Left renal cortex interstitium (tissue), 4 donors: ENCODE measurements at places on chromosomes 2 and 18.

DNA sequence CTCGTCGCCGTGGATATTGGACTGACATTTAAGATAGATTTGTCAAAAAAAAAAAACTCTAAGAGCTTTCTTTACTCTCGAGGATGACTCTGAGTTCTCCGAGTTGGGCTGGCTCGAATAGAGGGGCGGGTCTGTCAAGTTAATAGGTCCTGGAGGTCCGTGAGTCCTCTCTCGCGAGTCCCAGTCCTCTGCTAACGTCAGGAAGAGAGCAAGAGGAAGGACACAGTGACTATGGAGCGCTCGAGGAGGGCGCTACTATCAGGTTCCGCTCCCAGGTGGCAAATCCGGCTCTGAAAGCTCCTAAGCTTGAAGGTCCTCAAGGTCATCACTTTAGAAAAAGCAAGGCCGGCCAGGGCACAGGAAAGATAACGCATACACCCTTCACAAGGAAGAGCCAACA, 404 bp upstream of the AKAIN1 start:
- DNase-seq = no peak

DNA sequence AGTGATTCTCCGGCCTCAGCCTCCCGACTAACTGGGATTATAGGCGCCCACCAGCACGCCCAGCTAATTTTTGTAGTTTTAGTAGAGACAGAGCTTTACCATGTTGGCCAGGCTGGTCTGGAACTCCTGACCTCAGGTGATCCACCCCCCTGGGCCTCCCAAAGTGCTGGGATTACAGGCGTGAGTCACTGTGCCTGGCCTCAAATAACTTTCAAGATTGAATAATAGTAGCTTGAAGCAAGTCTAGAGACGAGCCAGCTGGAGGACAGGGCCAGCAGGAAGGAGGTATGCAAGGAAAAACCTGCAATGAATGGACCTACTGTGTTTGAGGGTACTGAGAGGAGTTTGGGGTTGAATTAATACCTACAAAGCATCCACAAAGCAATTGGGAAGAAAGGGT, 87.5 kb downstream of the MSH2 start:
- no peak for DNase-seq

GRCh38 chr2:60334610-60335009, 218.8 kb downstream of the BCL11A start:
- no peak for DNase-seq

DNA sequence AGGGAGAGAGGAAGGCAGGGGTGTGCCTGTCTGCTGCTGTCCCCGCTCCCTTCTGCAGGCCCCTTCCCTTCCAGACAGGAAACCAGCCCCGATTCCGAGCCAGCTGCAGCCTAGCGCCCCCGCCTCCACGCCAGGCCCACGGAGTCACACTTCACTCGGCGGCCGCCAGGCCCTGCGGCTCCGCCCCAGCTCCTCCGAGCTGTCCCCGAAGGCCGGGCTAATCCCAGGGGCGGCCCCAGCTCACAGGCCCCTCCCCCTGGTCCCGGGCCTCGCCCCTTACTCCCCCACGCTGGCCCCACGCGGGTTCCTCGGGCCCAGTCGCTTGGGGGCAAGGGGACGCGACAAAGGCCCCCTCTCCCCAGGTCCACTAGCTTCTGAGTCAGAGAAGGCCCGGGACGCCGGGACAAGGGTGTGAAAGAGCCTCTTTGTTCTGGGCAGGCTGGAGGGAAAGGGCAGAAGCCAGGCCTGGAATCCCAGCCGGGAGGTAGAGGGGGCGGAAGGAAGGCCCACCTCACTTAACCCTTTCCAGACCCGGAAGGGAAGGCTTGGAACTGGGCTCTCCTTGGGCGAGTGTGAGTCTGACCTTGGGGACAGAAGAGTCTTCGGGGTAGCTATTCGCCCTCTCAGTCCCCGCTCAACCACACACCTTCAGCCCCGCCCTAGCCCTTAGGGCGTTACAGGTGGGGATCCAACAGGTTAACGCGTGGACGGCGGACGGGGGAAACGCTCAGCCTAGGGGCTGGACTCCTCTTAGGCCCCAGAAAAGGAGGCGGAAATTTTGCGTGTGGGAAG, 1.2 kb downstream of the RTKN start:
- DNase-seq = peak; percentile 84

- DNase-seq = no peak
Measured at GRCh38 chr2:10820562-10820961, 8.0 kb upstream of the PDIA6 start.

- DNase-seq = no peak
Measured at GRCh38 chr2:156340377-156340776, 7.9 kb upstream of the NR4A2 start.

GRCh38 chr2:152566728-152567069, 150.6 kb downstream of the PRPF40A start:
- DNase-seq = no peak

DNA sequence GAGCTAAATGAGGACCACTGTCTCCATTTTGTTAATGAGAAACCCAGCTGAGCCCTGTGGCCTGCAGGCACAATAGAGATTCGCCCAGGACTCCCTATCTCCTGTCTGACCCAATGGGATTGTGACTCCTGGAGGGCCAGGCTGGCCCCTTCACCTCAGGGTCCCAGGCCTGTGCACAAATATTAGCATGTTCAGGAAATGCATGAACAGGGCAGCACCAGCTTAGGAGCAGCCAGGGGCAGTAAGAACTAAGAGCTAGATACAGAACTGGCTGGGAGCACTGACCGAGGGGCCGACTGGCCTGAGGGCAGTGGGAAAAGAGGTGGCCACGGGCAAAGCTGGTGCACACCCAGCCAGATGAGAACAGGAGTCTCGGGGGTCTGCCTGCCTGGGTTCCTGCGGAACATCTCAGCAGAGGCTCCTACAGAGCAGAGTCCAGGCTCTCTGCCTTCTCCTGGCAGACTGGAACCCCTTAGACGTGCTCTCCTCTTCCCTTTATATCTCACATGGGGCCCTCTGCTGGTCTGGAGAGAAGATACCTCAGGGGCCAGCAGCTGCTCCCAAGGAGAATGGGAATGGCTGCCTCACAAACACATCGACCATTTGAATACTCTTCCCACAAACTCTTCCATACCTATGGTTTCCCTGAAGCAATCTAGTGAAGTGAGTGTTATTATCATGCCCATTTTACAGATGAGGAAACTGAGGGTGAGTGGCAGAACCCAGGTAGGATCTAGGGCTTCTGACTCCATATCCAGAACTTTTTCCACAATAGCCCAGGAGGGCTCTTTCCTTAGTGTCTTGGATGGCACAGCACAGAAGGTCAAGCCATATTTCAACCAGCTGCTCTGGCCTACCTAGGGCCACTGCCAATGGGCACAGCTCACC, 77.6 kb upstream of the OTOF start:
- no peak for DNase-seq

GRCh38 chr2:120320318-120320851, 25.6 kb upstream of the INHBB start:
- no peak for DNase-seq

DNA sequence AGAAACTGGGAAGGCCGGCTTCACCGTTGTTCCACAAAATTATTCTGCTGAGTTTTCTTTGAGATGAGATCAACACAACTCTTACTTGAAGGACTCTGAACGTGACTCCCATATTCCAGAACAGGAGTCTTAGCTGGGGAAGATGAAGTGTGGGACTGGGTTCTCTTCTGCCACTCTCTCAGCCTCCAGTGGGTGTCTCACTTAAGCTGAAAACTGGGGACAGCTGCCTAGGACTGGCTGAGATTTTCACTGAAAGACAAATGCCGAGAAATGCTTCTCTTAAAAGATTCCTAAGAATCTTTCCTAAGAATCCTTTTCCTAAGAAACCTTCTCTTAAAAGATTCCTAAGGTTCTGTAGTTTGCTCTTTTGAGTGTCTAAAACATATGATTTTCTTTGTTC, 156.6 kb upstream of the LHCGR start:
- DNase-seq = no peak

DNA sequence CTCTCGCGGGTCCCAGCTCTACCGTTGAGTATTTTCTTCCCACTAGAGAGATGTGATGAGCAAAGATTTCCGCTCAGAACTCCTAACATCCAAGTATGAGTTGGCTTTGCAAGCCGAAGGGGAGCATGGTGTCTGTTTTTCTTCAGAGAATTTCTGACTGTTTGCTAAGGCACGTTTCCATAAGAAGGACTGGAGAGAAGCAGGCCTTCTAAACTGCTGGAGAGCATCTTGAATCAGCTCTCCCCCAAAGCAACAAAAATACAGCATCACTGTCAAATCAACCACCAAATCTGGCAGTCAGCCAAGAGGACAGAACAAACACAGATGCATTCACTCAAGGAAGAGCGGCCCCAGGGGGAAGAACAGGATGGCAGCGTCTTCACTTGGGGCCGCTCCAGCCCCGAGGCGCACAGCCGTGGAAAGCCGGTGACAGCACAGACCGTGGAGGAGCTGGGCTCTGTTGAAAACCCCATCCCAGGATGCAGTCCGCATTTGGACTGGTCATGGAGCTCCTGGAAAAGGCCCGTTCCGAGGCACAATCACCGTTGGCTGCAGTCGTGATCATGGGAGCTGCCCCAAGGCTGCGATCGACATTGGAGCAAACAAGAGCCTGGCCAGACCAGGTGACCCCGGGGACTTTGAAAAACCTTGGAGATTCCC, 101.4 kb downstream of the NFATC1 start:
- no peak for DNase-seq
